GM10248 (cell line): ENCODE measurements at places on chromosomes 2 and 18.

DNA sequence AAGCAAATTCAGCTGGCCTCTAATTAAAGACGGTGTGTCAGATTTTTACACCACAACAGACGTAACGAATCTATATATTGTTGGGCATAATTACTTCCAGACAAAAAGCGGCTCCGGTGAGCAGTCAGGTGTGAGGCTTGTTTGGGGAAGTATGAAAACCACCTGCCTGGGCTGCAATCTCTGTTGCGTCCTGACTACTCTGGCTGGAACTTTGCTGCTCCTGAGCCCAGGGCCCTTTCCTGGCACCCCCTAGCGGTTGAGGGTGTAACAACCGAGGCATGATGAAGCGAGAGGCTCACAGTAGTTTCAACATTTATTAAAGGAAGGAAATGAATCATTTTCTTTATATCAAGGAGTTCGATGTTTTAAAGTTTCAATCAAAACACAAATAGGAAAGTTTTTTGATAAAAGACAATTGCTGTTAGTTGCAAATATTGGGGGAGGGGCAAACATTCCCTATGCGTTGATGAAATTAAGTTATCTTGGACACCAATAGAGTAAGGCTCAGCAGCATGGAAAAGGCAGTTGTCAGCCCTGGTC is 10.6 kb upstream of the ITGB6 start:
- DNase-seq, result peak; percentile 77

- no peak for DNase-seq
These were observed 16.2 kb upstream of the SSB start for GRCh38 chr2:169782513-169782912.

DNA sequence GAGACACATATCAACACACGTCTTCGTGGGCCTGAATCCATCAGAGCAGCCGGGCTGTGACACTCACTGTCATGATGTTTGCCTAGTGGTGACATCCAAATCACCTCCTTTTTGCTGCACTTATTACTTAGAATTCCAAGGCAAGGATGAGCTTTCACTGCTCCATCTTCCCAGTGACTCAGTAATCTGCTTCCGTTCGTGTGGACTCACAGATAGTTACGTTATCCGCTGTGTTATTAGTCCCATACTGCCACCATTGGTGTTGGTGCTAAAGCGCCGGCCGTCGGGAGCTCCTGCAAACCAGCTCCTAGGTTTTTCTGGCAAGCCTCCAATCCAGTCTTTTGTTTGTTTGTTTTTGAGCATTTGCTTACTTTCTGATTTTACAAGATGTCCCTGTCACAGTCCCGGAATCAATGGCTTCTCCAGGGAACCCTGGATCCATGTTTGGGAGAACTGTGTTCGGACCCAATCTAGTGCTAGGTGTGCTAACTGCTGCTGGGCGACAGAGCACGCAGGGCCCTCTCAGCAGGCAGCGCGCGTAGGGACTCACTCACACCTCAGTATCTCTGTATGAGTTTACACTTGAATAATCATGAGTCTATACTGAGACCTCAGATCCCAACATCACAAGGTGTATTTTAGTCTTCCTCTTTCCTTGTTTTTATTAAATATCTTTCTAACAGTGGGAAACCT is 42.6 kb downstream of the HDAC4 start:
- no peak for DNase-seq

- peak; percentile 24 for DNase-seq
These were observed 28.5 kb downstream of the MAP4K3 start for GRCh38 chr2:39408351-39409136.

DNA sequence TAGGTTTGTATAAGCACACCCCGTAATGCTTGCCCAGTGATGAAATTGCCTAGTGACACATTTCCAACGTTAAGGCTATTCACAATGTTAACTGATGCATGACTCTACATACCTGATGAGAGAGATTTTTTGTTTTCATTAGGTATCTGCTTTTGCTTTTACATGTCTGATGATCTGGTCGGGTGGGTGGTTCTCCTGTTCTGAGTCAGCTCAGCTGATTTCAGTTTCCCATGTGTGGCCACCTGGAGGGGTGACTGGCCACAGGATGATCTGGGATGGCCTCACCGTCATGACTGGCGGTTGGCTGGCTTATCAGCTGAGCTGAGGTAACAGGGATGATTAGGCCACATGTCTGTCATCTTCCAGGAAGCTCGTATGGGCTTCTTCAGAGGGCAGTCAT is 33.8 kb upstream of the ACYP2 start:
- peak; percentile 75 for DNase-seq

DNA sequence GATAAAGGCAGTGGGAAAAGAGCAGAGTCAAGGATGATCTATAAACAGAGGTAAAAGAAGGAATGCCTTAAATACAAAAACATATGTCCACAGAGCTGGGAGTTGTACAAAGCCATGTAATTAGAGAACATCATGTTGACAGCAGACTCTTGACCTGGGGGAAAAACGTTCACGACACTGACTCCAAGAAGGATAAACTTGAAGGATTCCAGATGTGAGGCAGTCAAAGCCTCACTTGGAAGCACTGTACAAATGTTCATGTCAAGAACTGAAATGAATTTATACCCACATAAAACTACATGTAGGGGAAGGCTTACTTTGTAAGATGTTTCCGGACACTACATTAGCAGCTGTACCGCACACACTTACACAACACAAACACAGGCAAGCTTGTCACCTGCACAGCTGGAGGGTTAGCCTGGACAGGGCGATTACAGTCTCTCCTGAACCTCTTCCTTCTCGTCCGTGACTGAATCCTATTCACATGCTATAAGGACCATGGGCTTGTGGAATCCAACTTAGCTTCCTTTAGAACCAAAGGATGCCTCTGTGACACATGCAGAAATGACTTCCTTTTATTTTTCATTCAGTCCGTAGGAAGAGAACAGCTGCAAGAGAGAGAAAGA is 88.6 kb downstream of the SH3YL1 start:
- no peak for DNase-seq

GRCh38 chr2:88671786-88672427 is 19.6 kb upstream of the RPIA start:
- DNase-seq, result peak; percentile 47

GRCh38 chr2:60489289-60489688 is 64.2 kb downstream of the BCL11A start:
- DNase-seq, result no peak

DNA sequence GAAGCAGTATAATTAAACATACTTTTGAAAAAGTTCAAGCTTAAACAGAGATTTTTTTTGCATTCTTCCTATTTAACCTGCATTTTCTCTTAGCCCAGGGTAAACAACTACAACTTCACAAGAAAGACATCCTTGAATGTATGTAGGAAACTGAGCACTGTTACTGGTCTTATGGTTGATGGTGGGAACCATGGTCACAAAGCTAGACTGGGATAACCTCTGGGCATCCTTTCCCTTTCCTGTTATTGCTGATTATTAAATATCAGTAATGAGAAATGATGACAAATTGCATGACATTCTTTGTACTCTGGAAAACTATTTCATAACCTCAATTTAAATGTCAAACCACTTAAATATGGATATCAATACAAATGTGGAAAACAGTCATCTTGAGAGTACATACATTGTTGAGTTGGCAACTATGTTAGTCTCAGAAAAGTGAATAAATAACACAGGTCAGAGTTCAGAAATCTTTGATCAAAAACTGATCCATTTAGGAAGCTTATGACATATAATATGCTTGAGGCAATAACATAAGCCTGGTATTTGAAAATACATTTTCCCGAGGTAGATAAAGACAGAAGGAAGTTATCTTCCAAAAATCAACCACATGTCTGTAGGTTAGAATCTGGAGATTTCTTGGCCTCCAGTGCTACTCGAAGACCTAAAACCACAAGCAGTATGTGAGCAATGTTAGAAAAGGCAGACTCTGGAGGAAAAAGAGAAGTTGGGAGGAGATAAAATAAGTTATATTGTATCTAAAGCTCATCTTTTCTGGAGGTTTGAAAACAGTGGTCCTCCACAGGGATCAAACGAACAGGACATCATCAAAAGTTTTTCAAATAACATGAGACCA is 65.2 kb upstream of the ST8SIA5 start:
- no peak for DNase-seq

DNA sequence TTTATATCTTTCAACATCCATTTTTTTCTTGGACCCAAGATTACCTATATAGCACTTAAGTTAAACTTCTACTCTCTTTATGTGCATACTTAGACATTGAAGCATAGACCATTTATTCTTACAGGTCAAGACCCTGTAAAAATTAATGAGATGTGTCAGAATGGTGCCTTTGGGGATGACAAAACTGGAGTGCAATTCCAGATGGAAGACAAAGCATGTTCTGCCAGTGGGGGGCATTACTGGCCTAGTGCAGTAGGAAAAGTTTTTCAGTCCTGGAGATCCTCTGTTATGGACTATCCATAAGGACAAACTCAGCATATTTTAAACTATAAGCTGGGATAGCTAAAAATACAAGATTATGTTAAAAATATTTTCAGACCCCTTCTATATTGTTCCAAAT is 57.8 kb upstream of the MMADHC start:
- no peak for DNase-seq

DNA sequence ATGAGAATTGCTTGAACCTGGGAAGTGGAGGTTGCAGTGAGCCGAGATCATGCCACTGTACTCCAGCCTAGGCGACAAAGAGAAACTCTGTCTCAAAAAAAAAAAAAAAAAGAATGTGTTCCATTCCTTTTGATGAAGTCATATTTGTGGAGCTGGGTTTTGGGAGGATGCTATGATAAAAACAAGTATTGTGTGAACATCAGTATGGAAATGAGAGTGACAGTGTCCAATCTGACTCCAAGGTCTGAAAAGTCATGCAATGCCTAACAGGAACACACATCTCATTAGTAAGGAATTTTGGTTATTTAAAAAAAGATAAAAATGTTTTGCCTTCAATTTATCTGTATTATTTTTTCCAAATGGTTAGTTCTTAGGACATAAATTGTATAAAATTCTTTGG is 11.8 kb downstream of the GCFC2 start:
- no peak for DNase-seq

- no peak for DNase-seq
These were observed 375.7 kb downstream of the EIPR1 start for GRCh38 chr2:3001615-3002560.

GRCh38 chr18:45049578-45050319 is 369.1 kb downstream of the SETBP1 start:
- no peak for DNase-seq

GRCh38 chr18:3960142-3960541 is 495.0 kb downstream of the DLGAP1 start:
- DNase-seq, result no peak

GRCh38 chr2:166140932-166141331 is 13.1 kb upstream of the SCN1A start:
- DNase-seq, result no peak

DNA sequence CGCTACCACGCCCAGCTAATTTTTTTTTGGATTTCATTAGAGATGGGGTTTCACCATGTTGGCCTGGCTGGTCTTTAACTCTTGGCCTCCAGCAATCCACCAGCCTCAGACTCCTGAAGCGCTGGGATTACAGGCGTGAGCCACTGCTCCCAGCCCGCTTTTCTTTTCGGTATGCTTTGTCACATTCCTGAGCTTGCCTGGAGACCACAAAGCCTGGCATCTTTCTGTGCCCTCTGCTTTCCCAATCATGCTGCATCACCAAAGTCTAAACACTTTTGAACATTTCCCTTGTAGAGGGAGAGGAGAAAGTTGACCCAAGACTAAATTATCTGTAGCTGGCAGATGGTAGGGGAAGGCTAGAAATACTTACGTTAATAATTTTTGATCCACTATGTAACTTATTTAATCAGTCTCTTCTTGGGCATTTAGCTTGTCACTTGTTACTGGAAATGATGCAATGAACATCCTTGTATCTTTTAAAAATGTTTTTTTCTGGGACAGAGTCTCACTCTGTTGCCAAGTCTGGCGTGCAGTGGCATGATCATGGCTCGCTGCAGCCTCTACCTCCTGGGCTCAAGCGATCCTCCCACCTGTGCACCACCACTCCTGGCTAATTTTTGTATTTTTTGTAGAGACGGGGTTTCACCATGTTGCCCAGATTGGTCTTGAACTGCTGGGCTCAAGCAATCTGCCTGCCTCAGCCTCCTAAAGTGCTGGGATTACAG is 2.7 kb upstream of the NPC1 start:
- DNase-seq, result no peak

- DNase-seq, result no peak
These were observed 27.5 kb upstream of the C18orf32 start for GRCh38 chr18:49514577-49514976.
